ENCODE measurements at places on chromosomes 11 and 22.
A peak's percentile ranks its signal among the peaks of the same experiment; 100 is the strongest.

DNA sequence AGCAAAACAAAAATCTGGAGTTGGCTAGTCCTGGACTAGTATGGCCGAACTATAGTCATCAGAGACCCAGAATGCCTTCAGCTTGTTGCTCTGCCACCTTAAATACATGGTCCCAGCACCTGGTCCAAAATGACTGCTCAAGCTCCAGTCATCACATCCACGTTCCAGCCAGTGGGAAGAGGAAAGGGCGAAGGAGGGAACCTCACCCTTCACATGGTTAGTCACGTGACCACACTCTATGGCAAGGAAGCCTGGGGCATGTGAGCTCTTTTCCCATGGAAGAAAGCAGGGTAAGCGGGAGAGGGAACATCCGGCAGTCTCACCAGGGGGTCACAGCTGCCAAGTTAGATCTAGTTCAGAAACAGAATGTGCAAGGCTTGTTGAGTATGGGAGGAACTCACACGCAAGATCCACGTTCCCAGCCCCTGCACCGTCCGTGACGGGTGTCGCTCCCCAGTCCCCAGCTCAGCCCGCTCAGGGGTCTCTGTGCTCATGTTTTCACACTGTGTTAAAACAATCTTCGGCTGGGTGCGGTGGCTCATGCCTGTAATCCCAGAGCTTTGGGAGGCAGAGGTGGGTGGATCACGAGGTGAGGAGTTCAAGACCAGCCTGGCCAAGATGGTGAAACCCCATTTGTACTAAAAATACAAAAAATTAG, 1.9 kb upstream of the ANO9 start:
- DNase-seq = peak; percentile 13

GRCh38 chr22:29377979-29378378, 10.4 kb downstream of the AP1B1 start:
- DNase-seq = no peak

DNA sequence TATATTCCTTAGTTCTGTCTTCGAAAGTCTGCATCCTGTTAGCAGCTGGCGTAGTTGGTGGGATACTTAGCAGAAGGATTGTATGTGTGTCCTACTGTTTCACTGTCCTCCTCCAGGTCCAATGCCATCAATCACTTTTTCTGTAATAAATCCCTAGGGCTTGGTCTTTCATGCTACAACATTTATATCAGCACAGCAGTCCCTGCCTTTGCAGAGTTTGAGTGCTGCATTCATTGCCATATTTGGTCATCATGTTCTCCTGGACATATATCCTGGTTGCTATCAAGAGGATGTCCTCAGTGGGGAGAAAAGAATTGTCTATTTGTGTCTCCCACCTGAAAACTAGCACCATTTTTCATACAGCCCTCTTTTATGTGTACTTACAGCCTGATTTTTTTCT, 67.0 kb downstream of the OR5AK2 start:
- DNase-seq = no peak

- DNase-seq = no peak
Measured at GRCh38 chr11:33618956-33619355, 81.7 kb downstream of the C11orf91 start.

DNA sequence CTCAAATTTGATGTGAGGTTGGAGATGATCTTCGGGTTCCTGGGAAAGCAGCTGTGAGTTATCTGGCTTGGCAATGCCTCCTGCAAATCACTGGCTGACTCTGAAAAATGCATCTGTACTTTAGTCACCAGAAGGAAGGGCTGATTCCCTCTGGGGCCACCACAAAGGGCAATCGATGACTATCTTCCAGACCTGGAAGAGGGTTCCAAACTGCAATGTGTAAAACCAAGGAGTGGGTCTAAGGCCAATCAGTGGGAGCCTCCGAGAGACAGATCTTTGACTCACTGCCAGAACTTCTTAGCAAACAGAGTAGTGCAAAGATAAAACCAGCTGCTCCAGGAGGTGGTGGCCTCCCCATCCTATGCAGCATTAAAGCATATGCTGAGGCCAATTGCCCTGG, 29.1 kb upstream of the PAK1 start:
- DNase-seq = peak; percentile 16

DNA sequence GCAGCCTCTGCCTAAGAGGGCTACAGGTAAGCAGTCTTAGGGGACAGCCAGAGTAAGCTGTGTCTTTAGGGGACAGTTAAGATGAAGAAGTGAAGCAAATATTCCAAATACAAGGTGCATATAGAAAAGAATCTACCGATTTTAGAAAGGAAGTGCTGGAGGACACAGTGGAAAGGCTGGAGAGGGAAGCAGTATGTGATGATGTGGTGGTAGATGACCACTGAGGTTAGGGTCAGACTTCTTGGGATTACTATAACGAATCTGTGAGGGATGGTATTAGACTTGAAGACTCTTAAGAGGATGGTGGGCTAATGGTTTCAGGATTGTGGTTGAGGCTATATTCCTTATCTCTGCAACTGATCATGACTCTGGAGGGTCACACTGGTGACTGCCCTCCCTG, 40.0 kb upstream of the PHOX2A start:
- DNase-seq = no peak

DNA sequence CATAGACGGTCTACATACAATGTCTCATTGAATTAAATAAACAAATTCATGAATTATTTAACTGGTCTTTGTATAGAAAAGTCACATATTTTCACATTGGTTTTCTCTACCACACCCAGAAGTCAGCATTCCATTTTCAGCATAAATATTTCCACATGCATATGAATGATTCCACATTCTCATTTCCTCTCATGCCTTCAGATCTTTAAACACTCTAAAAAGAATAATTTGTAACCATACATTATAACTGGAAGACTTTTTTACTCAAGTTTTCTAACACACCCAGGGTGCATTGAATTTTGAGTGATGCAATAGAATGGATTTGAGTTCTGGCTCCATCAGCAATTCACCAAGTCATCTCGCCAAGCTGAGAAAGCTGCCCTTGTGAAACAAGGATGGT, 501.8 kb upstream of the TENM4 start:
- DNase-seq = no peak

DNA sequence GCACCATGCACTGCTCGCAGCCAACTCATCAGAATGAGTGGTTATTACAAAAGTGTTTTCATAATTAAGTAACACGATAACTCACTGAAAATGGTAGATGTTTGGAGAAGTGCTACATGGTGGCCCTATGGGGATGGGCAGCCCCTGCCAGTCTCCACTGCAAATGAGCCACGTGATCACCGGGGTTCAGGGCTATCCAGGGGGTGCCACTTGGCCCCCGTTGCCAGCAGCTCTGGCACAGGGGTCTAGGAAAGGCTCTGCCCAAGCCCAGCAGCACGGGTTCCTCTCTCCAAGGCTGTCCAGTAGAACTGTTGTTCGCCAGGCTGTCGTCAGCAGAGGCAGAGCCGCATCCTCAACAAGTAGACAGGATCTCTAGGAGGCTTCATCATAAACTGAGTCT, 382.1 kb upstream of the B3GAT1 start:
- no peak for DNase-seq

- DNase-seq = no peak
Measured at GRCh38 chr11:132960273-132961078, 571.8 kb downstream of the OPCML start.

DNA sequence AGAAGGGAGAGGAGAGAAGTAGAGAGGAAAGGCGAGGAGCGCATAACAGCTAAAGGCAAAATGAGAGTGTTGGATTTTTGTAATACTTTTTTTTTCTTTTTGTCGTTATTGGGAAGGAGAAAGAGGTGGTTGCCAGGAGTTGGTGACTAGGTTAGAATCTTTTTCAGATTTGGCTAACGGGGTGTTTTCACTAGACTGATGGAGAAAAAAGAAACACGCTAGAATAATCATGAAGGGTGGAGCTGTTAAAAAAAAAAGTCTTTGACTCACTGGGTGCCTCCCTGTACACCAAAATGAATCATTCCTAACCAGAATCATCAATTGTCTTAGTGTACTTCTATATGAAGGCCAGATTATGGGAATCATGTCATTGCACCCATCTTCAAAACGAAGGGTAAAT, 12.7 kb downstream of the BLID start:
- no peak for DNase-seq

- DNase-seq = no peak
Measured at GRCh38 chr22:45876136-45877035, 100.6 kb downstream of the WNT7B start.

- DNase-seq = peak; percentile 45
Measured at GRCh38 chr11:74731301-74732094, at the start of gene CHRDL2. Gene CHRDL2 (minus strand): TSS chr11:74731426. CDS start chr11:74730888, 538 bp downstream.

DNA sequence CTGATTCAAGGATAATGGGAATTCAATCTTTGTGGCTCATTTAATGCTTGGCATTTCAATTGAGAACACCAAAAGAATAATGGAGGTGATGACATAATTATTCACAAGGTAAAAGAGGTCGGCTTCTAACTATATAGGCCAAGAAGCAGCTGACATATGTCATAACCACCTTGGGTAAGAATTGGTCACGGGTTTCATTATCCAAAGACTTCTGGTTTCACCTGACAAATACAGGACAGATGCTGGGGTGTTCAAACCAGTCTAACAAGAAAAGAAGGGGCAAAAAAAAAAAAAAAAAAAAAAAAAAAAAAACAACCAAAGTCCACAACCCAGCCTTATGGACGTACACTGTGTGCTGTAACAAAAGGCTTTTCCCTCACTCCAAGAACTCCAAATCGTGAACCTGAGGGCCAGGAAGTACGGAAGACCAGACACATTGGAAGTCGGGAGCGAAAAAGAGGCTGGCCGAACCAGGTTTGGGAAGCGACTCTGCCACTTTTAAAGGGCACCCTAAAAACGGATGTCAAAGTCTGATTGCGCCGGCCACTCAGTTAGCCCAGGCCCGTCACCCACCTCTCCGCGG, 385 bp downstream of the HARBI1 start:
- peak; percentile 28 for DNase-seq

DNA sequence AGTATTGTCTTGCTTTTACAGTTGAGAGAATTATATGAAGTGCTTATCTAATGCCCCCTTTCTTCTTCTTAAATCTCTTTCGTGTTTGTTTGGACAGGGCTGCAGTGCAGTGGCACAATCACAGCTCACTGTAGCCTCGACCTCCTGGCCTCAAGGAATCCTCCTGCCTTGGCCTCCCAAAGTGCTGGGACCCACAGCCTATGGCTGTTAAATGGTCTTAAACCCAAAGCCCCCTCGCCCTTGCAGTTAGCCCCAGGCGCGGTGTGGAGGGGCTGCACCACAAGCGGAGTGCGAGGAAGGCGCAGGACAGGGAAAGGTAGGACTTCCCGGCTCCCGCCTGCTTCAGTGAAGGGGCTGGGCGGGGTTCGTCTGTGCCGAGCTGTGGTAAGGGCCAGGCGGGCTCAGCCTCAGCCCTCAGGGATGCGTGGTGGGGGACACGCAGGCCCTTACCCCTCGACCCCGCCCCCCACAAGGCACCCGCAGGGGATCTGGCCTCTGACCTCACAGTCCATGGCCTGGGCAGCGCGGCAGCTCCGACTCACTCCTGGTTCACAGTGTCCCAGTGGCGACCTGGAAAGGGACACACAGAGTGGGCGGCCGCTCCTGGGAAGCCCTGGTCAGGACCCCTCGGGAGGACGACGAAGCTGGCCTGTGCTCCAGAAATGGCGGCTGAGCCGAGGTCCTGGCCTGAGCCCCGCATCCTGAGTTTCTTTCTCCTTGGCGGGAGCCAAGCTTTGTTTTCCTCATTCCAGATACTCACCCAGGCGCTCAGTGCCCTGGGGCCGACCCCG, 24.5 kb downstream of the BID start:
- no peak for DNase-seq

DNA sequence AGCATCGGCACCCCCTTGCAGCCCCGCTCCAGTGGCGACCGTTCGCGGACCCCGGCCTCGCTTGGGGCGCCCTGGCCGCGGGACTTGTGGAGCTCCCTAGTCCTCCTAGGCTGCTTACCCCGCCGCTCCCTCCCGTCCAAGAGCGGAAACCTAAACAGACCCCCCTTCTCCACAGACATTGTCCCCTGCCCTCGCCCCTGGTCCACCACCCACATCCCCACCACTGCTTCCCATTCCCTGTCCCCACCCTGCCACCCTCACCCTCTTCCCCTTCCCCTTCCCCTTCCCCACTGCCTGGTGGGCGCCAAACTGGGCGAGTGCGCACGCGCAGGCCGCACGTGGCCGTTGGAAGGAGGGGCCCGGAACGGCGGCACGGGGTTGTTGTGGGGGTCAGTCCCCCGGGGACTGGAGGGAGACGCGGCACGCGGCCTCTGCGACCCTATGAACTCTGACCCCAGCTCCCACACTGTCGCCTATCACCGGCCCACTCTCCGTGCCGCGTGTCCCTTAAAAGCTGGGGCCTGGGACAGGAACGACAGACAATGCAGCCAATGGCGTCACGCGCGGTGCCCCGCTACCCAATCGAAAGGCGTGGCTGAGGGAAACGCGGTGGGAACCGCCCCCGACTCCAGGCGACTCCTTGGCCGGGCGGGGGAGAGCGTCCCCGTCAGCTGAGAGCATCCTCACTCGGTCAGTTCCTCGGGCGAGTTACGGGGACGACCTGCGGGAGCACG, at the start of gene SNX32:
TSS of gene SNX32 (plus strand) at position 667 of the 734 bp plus-strand sequence. CDS start 103 bp downstream, outside the sequence.
- DNase-seq = peak; percentile 94

GRCh38 chr11:45847911-45848316, 639 bp downstream of the CRY2 start:
- peak; percentile 64 for DNase-seq

- DNase-seq = peak; percentile 98
Measured at GRCh38 chr11:62621567-62622470, at the start of gene B3GAT3. Gene B3GAT3 (minus strand): TSS chr11:62621986. CDS start chr11:62621947, 39 bp downstream.

- no peak for DNase-seq
Measured at GRCh38 chr22:17811119-17811518, 36.9 kb upstream of the BID start.

DNA sequence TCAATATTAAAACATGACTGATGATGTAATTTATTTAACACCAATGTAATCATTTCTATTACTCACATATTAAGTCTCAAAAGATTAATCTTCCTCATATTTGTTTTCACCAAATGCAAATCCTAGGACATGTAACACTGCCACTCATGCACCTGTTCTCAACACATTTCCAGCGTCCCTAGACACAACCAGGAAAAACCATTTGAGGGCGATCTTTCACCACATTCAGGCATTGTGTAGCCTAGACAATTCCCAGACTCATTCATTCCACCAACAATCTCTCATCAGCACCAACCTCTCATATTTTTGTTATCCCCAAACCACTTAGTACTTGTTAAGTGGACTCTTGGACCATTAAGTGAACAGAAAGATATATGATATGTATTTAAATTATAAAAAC, 66.1 kb downstream of the SLC36A4 start:
- no peak for DNase-seq

- no peak for DNase-seq
Measured at GRCh38 chr22:31968022-31968421, 23.7 kb downstream of the YWHAH start.

- DNase-seq = no peak
Measured at GRCh38 chr11:113555071-113555619, 79.9 kb upstream of the DRD2 start.

GRCh38 chr22:37449331-37450001, 22.2 kb upstream of the ELFN2 start:
- DNase-seq = no peak

GRCh38 chr11:1304380-1304779, 5.1 kb downstream of the TOLLIP start:
- DNase-seq = no peak

Data from fibroblast of pulmonary artery (primary cell).